Lower leg skin (tissue), 4 donors: ENCODE measurements at places on chromosomes 5 and 9.

DNA sequence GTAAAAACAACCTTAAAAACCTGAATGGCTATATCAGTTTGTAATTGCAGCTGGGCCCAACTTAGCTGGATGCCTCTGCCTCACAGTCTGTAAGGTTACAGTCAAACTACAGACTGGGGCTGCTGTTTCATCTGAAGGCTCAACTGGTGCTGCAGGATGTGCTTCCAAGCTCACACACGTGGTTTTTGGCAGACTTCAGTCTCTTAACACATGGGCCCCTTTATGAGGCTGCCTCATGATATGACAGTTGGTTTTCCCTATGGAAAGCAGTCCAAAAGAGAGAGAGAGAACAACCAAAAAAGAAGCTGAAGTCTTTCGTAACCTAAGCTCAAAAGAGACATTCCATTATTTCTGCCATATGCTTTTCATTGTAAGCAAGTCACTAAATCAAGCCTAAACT lies 27.4 kb downstream of the CTSL start:
- no peak for DNase-seq

- peak; percentile 93 for DNase-seq
These were observed 54.6 kb upstream of the ECM2 start for GRCh38 chr9:92590377-92590776.

DNA sequence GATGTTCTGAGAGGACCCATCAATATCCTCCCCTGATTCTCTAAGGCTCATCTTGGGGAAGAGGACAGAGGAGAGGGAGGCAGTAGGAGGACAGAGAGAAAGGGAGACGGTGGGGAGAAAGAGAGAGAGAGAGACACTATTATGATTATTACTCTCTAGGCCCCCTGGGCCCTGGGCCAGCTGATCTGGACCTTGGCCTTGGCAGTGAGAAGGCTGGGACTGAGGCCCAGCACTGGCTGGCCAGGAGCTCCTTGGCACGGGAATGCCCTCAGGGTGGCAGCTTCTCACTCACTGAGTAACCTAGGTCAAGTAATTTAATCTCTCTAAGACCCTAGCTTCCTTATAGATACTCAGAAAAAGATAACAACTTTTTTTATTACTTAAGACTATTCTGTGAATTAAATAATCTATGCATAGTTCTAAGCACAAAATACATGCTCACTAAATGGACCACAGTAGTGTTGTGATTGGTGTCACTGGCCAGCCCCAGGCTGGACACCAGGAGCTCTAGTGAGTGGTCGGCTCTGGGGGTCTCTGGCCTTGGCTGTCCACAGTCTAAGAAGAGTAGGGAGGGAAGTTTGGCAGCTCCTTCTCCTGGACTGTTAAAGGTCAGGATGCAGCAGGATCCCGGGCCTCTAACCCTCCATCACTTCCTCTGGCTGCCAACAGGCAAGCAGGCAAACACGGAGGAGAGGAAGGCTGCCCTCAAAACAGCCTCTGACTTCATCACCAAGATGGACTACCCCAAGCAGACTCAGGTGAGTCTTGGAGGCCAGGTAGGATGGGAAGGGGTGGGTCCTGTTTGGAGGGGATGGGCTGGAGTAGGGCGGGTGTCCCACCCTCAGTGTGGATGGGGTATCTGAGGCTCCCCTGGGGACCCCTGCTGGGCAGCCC lies 50.0 kb downstream of the GSN start:
- DNase-seq: no peak

DNA sequence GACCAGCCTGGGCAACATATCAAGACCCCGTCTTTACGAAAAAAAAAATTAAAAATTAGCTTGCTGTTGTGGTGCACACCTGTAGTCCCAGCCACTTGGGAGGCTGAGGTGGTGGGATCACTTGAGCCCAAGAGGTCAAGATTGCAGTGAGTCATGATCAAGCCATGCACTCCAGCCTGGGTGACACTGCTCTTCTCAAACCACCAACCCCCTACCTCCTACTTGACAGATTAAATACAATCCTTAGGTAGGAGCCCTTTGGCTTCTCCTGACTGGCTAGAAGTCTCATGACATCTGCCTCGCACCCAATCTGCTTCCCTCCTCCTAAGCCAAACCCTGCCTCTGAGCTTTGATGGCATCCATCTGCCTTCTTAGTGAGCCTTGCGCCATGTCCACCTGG lies 11.6 kb upstream of the FBP1 start:
- no peak for DNase-seq

DNA sequence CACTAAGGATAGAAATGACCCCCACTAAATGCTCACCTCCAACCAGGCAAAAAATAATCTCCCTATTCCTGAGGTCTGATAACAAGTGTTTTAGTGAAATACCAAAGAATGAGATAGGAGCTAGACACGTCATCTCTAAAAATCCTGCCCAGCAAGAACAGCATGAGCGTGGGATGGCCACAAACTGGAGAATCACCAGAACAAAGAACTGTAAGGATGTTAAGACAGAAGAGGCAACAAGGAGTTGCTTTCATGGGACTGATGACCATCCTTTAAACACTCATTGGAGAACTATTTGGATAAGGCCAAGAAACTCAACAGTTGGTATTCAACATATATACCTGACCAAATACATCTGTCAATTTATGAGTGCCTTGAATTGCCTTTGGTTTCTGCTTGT lies 113.7 kb downstream of the RASEF start:
- no peak for DNase-seq

DNA sequence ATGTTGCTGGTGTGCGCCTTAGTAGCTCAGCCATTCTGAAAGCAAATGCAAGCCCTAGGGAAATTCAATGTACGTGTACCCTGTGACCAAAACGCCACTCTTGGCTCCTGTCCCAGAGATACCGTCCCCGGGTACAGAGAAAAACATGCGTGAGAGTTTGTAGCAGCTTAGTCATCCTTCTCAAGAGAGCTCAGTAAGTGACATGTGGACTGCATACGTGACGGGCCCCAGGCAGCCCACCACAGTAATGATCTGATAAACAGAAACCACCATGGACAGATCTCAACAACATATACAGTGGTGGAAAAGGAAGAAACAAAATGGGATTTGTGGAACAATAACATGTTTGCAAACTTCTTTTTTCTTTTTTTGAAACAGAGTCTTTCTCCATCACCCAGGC lies 45.1 kb downstream of the S1PR3 start:
- peak; percentile 77 for DNase-seq

GRCh38 chr5:159155960-159156359 lies 53.4 kb downstream of the RNF145 start:
- no peak for DNase-seq

DNA sequence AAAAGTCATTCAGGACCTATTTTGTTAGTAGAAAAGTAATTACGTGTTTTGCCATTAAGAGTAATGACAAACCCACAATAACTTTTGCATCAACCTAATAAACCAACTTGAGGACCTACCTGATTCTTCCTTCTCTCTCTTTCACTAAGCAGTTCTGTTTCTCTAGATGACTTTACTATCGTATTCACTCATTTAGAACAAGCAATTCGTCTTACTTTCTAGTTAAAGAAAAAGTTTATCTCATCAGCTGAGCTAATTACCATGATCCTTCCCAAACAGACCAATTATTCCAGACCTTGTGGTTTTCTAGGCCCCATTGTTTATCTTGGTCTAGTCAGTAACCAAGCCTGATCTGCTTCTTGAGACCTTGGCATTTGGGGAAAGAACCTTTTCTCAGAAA lies 49.6 kb upstream of the PRDM9 start:
- no peak for DNase-seq

DNA sequence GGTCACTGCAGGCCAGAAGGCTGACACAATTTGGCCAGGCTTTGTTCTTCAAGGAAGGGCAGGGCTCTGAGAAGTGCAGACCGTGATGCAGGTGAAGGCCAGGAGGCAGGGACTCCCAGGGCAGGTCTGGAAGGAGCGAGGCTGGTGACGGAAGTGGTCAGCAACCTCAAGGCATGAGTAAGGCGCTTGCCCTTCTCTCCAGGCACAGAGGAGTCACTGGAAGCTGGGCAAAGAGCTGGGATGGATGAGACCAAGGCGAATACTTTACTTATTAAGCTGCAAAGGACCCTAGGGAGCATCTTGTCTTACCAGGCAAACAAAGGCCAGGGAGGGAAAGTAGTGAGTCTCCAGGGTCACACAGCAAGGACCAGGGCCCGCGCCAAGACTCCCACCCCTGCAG lies 18.6 kb downstream of the IRF1 start:
- no peak for DNase-seq

DNA sequence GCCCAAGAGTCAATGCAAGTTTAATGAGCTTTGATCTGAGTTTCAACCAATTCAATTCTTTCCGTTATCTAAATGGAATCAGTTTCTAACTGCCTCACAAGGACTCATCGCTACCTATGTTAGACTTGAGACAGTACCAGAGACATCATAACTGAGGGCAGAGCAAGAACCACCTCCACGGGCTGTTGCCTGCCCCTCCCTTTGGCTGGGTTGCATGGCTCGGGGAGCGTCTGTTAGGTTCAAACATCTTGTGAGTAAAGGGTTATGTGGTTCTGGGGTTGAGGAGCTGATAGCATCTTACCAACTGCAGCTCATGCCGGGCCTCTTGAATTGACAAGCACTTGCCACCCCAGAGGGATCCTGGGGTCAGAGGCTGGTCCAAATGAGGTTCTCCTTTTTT lies 457.9 kb downstream of the ENC1 start:
- DNase-seq: no peak

- no peak for DNase-seq
These were observed 15.6 kb upstream of the EGFL7 start for GRCh38 chr9:136646827-136647711.

DNA sequence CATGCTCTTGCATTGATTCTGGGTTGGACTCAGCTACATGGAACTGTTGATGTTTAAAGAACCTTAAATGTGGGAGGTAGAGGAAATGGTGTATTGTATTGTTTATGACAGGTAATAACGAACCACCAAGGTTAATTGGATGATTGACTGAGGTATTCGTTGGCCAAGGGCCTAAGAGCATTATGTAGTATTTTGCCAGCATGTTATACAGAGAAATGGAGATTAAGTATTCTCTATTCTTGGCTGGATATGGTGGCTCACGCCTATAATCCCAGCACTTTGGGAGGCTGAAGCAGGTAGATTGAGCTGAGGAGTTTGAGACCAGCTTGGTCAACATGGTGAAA lies 59.0 kb upstream of the CDK20 start:
- DNase-seq: no peak

- no peak for DNase-seq
These were observed 14.3 kb downstream of the GRIA1 start for GRCh38 chr5:153504726-153505125.

DNA sequence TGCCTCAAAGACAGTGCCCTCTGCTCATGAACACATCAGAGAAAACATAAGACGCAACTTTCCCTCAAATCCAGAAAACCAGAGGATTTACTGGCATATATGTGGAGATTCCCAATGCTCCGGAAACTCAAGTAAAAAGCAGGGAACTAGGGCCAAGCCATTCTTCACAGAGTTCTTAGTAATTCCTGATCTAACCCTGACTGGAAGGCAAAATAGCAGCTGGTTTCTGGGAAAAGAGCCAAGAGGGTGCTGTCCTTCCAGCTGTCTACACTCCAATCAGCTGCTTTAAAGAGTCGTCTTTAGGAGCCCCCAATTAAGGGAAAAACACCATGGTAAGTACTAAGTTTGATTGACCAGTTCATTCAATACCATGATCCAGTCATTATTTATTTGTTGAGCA lies 49.6 kb downstream of the GNA14 start:
- no peak for DNase-seq

DNA sequence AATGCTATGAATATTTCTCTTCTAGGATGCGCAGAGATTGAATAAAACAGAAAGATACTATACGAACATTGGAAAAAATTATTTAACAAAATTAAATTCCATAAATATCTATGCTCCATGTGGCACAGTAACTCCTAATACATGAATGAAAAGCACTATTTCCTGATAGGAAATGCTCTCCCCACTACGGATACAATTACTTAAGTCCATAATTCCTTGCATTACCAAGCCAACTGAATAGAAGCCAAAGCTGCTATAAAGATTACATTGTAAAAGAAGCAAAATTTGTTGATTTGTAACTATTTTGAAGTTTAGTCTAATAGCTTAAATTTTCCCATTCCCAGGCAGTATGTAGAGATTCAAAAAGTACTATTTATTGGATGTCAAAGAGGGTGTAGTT lies 61.8 kb upstream of the SNX2 start:
- no peak for DNase-seq

DNA sequence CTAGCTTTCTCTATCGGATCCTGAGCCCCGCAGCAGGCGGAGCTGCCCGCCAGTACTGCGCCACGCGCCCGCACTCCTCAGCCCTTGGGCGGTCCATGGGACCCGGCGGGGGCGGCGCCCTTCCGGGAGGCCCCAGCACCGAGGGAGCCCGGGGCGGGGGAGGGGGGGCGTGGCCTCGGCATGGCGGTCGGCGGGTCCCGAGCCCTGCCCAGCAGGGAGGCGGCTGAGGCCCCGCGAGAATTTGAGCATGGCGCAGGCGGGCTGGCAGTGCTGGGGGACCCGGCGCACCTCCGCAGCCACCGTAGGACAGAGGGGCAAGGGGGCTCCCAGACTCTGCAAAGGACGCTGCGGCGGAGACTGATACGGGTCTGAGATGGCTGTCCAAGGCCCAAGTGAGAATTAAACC lies 6.8 kb downstream of the ZDHHC11B start:
- no peak for DNase-seq

GRCh38 chr9:35529161-35529823 lies 39.4 kb downstream of the RUSC2 start:
- DNase-seq: no peak

DNA sequence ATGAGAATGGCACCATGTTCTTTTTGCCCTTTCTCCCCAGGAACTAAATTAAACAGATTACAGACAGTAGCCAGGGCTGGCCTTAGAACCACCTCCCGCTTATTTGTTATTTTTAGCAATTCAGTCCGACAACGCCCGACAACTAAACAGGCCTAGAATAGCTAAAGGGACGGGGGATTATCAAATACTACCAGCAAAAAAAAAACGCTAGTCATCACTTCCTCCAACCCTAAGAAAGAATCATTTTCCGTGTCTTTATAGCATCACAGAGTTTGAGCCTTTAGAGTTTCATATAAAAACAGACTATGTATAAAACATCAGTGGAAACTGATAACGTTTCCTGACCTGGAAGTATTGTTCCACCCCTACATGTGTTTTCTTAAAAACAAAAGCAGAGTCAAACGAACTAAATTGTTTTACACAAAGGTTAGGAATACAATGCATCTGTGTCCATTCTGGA lies 35.3 kb downstream of the PFDN1 start:
- no peak for DNase-seq

DNA sequence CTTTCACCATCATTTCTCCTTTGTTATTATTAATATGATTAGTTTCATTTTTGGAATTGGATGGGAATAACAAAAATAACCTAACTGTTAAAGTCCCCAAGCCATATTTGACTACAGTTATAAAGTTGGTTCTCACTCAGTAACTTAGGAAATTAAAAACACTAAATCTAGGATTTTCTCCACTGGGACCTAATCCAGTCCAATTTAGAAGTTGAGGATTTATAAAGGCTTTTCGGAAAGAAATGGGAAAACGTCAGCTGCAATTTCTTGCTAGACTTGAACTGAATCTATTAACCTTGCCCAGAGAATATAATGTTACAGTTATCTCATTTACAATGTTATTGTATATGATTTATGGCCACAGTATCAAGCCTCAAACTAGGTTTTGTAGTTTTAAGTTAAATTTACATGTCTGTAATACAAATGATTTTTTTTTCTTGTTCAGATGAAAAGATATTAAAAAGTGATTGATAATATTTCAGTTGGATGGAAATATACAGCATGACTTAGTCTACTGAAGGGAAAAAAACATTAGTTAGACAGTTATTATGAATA lies 524.3 kb upstream of the GRAMD2B start:
- no peak for DNase-seq
